CD4-positive, alpha-beta T cell treated with Interleukin-2 at 100 ng/mL for 4 hours (primary cell): ENCODE measurements at places on chromosomes 6 and 20.

GRCh38 chr6:25960734-25961133, 1.9 kb upstream of the TRIM38 start:
- DNase-seq, result peak; percentile 58

DNA sequence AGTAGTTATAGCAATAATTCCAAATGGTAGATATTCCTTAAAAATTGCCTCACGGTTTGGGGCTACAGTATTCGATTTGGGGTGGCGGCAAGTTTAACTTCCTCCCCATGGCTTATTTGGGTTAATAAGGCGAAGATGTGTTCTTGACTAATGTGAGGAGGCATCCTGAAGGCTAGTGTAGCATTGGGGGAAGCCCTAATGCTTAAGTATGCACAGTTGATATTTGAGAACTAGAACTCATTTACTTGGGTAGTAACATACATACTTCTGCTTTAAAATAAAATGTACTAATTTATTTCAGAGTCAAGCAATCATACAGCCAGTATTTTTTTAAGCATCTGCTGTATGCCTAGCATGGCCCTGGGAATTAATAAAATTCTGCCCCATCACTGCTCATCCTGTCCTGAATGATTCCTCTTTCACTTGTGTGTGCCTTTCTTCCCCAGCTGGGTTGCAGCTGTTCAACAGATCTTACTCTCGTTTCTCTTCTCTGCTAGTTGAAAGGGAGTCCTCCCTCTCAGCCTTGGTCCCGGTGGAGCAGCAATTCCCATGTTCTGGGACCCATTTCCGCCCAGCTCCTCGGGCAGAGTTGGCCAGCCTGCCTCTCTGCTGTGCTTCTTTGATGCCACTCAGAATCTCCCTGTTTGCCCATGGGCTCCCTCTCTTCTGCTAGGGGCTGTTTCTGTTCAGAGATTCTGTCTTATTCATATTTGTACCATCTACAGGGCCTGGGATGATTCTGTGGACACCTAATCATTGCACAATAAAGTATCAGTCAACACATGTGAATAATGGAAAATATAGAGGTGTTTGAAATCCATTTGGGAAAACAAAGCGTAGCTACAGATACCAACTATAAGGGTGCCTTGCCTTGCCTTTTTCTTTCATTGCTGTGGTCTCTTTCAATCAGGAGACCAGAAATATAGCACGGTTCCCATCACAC, 104.8 kb downstream of the ARID1B start:
- no peak for DNase-seq

DNA sequence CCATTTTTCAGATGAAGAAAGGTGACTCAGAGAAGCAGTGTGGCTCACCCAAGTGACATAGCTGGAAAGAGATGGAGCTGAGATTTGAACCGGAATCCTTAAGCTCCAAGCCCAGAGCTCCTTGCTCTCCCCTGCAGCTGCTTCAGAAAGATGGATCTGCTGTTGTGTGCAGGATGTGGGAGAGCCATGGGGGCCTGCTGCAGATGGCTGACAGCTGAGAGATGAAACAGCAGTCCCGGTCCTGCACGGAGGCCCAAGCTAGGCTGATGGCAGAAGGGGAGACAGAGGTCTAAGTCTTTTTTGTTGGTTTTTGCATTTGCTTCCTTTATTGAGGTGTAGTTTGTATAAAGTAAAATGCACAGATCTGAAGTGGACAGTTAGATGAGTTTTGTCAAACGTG, 69.8 kb upstream of the FOXP4 start:
- DNase-seq, result no peak

DNA sequence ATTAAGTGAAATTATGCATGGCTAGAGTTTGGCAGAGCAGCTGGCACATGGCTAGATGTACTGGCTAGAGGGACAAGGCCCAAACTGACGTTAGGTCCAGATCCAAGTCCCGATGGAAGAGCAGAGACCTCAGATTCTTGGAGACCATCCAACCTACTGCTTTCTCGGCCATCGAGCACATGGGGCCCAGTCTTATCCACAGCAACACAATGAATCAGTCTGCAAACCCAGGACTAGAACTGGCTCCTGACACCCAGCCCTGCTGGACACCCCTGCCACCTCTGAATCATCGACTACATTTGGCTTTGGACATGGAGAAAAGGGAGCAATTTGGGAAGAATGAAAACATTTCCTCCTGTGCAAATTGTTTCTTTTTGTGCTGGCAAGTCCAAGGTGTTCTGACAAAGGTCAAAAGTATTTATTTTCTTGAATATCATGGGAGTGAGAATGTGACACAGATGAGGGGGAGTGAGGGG, 23.9 kb upstream of the YWHAB start:
- no peak for DNase-seq

DNA sequence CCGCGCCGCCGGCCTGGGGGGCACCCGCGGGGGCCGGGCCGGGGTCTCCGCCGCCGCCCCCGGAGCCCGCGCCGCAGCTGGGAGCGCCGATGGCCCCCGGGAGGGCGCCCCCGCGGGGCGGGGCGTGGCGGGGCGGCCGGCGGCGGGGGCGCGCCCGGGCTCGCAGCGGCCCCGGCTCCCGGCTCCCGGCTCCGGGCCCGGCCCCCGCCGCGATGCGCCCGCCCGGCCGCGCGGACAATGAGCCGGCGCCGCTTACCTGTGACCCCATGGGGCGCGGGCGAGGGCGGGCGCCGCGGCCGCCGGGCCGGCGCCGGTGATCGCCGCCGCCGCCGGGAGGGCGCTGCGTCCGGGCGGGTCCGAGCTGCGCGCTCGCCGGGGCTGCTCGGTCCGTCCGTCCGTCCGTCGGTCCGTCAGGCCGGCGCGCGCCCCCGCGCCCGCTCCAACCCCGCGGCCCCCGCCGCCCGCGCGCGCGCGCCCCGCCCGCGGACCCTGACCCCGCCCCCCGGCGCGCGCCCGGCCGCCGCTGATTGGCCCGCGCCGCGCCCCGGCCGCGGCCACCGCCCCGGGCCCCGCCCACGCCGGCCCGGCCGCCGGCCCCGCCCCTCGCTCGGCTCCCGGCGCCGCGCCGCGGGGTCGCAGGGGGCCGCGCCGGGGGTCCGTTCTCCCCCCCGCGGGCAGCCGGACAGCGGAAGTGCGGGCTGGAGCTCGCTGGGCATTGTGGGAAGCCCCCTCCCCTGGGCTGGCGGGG, at the start of gene ZBTB46:
Gene ZBTB46 (minus strand): TSS at position 424 of the 748 bp plus-strand sequence. CDS start 40,507 bp downstream, outside the sequence.
- no peak for DNase-seq

GRCh38 chr6:107221519-107221918, 106.2 kb upstream of the BEND3 start:
- no peak for DNase-seq

DNA sequence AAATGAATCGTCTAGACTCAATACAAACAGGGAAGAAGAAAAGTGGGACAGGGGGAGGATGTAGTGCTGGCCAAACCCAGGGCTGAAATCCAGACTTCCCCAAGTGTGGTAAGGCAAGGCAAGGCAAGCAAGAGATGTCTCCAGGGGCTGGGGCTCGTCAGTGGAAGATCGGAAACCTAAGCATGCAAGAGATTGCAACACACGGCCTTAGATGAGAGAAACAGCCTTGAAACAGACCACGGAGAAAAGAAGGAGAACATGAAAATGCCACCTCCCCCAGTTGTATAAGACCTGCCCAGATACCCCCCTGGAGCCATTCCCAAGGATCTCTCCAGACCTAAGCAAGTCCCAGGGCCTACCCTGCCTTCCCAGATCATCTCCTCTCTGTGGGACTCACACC, 20.0 kb downstream of the VEGFA start:
- no peak for DNase-seq

DNA sequence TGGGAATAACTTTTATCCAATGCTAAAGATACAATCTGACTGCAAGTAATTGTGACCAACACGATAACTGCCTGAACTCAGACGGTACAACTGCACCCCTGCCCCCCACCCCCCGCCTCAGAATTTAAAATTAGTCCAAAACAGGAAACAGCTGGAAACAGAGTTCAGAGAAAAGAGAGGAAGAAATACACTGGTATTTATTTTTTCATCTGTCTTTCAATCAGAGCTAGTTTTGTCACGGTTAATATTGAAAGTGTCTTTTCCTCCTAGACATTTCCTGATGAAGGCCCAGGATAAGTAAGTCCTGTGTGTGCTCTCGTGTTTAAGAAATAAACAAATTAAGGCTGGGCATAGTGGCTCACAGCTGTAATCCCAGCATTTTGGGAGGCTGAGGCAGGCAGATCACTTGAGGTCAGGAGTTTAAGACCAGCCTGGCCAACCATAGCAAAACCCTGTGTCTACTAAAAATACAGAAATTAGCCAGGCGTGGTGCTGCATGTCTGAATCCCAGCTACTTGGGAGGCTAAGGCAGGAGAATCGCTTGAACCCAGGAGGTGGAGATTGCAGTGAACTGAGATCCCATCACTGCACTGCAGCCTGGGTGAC, 21.5 kb downstream of the ACSS1 start:
- DNase-seq, result no peak

GRCh38 chr6:13186861-13187260, 141.5 kb downstream of the TBC1D7 start:
- no peak for DNase-seq

DNA sequence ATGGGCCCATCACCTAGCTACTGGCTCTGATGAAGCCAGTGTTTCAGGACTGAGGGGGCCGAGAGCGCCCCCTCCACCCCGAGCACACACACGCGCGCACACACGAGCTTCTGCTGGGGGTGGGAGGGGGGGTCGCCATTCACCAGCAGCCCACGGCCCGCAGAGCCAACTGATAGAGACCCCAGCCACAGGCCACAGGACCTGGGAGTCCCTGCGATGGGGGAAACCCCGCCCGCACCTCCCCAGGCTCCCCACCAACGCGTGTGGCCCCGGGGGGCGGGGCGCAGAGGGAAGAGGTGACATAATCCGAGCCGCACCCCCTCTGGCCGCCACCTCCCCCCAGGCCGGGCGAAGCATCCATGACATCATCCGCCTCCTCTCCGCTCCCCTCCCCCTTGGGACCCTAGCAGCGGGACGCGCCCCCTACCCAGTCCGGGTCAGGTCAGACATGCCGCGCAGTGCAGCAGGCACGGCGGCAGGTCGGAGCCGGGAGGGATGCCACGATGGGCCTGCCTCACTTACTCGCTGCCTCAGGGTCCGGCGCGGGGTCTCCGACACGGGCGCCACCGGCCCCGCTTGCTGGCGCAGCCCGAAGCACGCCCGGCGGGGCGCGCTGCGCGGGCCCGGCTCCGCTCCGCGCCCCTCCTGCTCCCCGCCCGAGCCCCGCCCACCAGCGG, at the start of gene LZTS3:
Gene LZTS3 (minus strand): TSS at position 617 of the 677 bp plus-strand sequence. CDS start 6,386 bp downstream, outside the sequence.
- DNase-seq, result peak; percentile 86

DNA sequence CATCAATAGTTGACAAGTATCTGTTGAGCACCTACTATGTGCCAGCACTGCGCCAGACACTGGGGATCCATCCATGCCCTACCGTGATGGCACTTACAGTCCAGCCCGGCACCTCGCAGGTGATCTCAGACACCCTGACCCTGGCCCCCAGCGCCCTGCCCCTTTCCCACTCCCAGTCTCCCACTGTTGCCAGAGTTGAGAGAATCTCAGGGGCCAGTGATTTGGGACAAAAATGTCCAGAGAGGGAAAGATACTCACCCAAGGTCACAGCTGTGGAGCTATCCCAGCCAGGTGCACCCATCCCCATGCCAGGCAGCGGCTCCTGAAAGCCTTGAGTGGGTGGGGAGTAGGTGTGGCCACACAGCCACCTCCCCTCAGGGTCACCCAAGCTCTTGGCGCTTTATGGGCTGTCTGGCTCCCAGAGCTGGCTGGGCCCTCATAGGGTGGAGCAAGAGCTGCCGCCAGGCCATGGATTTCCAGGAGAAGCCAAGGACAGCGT, 3.3 kb downstream of the PI16 start:
- DNase-seq, result no peak

DNA sequence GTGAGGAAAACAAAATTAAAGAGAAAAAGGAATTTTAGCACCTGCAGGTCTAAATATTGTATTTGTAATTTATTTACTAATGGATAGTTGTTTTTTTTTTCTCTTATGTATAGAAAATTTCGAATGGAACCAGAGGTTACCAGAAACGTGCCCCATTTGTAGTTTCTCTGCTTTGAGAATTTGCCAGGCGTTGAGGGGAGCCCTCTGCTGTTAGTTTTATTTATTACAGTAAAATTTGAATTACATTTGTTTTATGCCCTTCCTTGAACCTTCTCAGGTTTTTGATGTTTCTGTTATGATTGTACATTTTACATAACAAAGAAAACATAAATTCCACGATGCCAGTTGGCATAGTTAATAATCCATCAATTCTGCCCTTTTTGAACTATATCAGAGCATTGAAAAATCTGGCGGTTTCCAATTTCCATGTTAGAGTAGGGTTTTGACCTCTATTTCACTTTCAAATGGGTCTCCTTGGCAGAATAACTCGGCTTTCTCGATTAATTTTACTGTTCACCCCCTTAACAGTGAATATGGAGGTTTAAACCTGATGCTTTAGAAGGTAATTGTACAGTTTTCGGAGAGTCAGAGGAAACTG, 35.1 kb upstream of the RFPL4B start:
- peak; percentile 39 for DNase-seq

DNA sequence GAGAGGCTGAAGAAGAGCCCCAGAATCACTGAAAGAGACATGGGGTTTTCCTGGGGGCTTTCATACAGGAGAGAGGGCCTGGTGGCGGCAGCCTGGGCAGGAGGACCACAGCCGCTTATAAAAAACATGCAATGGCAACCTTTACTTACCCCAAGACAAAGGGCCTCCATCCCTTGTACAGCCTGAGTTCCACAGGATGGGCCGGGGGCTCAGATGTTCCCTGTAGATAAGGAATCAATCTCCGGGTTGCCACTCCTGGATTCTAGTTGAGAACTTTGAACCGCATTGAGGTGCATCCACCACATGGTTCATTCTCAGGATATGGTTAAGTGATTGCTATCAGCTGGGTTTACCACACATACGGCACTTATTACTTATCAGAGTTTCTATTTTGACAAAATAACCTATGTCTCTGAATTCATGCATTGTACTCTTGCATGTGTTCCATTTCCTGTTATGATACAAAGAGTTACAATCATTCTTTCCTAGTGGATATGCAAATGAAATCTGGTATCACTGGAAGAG, 677.6 kb downstream of the KIF16B start:
- DNase-seq, result no peak

- no peak for DNase-seq
These were observed 18.3 kb upstream of the GPRC6A start for GRCh38 chr6:116847227-116847626.

DNA sequence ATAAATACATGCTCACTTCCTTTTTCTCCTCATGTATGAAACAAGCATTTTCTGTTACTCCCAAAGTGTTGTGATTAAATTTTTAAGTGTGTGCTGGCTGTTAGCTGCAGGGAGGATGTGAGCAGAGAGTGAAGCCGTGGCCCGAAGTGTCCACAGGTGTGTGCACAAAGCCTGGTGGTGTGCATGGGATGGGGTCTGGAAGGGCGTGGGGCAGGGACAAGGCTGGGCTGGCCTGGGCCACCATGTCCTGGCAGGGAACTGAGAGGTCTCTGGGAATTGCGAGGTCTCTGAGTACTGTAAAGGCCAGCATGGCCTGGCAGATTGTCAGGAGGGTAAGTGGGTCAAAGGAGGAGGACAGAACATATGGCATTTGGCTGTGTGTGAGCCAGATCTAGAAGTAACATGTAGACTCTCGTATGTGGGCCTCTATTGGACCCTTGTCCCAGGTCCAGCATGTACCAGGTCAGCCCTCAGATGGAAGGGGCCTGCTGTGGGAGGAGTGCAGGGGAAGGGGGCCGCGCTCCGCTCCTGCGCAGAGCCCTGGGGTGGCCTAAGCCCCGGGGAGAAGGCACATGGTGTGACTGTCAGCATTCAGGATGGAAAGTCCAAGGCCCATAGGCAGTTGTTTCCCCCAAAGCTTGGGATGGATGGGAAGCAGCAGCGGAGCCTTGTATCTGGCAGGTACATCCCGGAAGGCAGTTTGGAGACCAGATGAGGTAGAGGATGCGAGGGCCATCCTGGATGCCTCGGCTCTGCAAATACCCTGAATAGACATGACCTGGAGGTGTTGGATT, 45.1 kb upstream of the PHACTR3 start:
- DNase-seq, result no peak
